ENCODE measurements at places on chromosomes 11 and 22.

DNA sequence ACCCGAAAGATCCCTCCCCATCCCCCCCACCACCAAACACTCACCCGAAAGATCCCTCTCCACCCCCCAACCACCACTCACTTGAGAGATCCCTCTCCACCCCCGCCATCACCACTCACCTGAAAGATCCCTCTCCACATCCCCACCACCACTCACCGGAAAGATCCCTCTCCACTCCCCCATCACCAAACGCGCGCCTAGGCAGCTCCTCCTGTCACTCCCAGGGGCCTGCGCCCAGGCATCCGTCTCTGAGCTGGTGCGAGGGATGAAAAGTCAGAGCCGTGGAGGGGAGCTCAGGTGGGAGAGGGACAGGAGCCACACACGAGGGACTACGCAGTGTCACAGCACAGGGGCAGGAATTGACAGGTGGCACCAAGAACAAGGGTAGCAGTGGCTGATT lies 11.5 kb downstream of the KIAA0930 start:
- DNase-seq = no peak

- DNase-seq = no peak
Observed at GRCh38 chr11:118112711-118113430, 26.1 kb upstream of the SMIM35 start.

GRCh38 chr11:111018566-111018965 lies 227.0 kb upstream of the POU2AF2 start:
- no peak for DNase-seq

DNA sequence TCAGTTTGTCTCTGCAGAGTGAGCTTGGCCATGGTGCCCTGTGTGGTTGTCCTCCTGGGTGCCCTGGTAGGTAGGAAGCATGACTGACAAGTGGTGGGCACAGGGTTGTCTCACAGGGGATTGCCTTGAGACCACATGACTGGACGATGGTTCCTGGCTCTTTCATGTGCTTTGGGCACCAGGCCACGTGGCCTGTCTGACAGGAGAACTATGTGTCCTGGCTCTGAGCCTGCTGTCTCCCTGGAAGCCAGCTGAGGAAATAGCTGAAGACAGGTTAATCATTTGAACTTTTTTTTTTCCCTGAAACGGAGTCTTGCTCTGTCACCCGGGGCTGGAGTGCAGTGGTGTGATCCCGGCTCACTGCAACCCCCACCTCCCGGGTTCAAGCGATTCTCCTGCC lies 93.2 kb downstream of the LDLRAD3 start:
- DNase-seq = no peak

DNA sequence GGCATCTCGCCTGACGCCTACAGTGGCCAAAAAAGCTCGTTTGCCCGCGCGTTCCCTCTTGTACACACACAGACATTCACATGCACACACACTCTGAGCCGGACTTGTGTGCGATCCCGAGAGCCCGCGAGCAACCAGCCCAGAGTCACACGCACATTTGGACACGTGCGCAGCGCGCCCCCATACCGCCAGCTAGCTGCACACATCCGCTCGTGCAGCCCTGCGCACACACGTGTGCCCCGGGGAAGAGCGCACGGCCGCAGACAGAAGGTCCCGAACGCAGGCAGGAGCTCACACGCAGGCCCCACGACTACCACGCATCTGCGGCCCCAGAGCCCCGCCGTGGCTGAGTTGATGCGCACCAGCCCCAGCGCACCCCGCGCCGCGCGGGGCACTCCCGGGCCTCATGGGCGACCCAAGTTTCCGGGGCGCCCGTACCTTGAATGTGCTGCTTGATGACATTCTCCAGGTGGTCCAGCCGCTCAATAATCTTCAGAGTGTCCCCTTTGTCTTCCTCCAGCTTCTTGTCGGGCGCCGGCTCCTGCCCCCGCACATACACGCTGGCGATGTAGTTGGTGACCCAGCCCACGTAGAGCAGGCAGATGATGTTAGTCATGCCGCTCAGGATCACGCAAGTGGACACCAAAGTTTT lies 758 bp downstream of the GALNT18 start:
- no peak for DNase-seq

GRCh38 chr11:120932305-120932915 lies 91.5 kb upstream of the TBCEL start:
- DNase-seq = no peak

GRCh38 chr22:47417699-47418098 lies 655.2 kb downstream of the TBC1D22A start:
- DNase-seq = no peak

GRCh38 chr11:42025121-42025803 lies 565.8 kb upstream of the LRRC4C start:
- no peak for DNase-seq

DNA sequence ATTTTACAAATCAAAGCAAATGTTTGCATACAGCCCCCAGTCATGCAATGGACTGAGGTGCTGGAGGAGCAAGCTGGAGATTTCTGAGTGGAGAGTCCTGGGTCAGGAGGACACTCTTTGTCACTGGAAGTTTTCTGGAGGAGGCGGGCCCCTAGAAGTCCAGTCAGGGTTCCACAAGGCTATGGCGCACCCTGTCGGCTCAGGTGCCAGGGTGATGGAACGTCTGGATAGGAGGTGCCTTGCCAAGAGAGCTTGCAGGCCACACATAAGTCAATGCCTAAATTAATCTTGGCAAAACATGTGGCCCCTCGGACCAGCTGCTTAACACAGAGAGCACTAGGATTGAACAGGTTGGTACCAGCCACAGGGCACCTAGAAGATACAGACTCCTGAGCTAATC lies 174.7 kb upstream of the CADM1 start:
- no peak for DNase-seq

DNA sequence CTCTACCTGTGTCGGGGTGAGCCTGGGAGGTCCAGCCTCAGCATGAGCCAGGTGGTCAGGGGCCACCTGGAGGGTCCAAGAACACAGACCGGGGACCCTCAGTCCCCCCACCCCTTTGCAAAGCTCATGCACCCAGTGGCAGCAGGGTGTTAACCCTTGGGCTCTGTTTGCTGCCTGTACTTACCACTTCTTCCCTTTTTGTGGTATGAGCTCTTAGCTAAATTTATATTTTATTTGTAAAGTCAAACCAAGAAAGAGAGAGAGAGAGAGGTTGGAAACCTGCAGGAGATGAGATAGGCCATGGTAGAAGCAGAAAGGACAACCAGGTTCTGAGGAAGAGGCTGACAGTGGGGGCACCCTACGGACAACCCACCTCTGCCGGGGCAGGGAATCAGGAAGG lies 29.9 kb downstream of the IL10RA start:
- no peak for DNase-seq

DNA sequence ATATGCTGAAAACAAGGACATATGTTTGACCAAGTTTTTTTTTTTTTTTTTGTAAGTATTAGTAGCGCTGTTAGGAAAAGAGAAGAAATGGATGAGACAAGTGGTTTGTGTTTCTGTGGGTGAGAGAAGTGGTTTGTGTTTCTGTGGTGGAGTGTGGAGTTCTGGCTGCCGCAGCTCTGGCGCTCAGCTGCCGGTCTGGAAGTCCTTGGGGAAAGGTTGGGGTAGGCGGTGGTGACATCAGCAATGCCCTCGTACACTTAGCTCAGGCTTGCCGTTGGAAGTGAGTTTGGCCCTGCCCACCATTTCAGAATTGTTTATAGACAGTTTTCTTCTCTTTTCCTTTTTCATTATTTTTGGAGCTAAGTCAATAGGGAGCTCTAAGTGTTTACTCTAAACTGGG lies 116.6 kb downstream of the TBC1D22A start:
- no peak for DNase-seq

- no peak for DNase-seq
Observed at GRCh38 chr11:75154646-75155569, 4.0 kb downstream of the SLCO2B1 start.

DNA sequence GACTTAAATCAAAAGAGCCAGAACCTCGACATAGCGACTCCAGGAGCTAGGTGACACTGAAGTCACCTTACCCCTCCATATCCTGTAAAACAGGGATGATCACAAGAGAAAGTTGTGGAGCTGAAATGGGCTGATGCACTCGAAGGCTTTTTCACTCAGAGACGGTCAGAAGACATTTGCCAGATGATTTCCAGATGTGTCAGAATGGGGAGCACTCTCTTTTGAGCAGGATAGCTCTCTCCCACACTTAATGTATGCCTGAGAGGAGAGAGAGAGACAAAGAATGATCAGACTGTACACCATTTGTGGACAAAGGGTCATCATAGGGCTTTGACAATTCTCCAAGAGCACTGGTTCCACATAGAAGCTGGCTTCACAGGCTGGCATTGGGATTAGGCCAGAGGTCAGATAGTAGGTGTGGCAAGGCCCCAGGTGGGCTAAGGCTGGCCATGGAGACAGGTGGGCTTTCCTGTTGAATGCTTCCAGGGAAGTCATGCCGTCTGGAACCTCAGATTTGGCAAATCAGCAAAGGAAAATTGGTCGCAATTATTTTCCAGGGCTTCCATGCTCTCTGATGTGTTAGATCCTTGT lies 42.3 kb upstream of the ETS1 start:
- DNase-seq = no peak

- no peak for DNase-seq
Observed at GRCh38 chr11:129260750-129261149, 68.6 kb upstream of the ARHGAP32 start.

DNA sequence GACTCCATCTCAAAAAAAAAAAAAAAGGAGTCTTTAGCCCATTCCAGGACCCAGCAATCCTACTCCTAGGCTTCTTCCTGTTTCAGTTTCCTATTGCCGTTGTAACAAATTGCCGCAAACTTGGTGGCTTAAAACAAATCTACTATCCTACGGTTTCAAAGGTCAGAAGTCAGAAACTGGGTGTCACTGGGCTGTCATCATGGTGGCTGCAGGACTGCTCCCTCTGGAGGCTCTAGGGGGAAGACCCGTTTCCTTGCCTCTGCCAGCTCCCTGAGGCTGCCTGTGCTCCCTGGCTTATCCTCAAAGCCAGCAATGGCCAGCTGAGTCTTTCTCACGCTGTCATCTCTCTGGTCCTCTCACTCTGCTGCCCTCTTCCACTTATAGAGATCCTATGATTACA lies 8.7 kb upstream of the DAGLA start:
- DNase-seq = no peak

GRCh38 chr11:82004537-82005213 lies 729.0 kb downstream of the FAM181B start:
- no peak for DNase-seq

- DNase-seq = no peak
Observed at GRCh38 chr11:112172362-112172994, 2.8 kb upstream of the BCO2 start.

GRCh38 chr11:19698493-19699292 lies 13.9 kb upstream of the NAV2 start:
- no peak for DNase-seq

DNA sequence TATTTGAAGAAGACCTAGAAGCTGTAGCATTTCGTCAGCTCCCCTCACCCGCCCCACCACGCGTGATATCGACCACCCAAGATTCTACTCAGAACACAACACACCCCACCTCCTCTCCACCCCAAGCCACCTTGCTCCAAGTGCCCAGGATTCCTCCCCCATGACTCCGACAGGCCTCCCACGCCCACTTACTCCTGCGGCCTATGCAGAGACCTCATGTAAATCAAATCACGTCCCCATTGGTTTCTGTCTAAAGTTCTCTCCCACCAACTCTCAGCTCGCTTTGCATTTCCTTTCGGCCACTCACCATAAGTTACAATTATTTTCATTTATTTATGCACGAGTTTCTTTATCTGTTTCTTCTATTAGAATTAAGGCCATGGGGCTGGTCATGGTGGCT lies 11.0 kb downstream of the TMEM151A start:
- DNase-seq = no peak

- no peak for DNase-seq
Observed at GRCh38 chr11:111413849-111414248, 34.8 kb upstream of the POU2AF1 start.

DNA sequence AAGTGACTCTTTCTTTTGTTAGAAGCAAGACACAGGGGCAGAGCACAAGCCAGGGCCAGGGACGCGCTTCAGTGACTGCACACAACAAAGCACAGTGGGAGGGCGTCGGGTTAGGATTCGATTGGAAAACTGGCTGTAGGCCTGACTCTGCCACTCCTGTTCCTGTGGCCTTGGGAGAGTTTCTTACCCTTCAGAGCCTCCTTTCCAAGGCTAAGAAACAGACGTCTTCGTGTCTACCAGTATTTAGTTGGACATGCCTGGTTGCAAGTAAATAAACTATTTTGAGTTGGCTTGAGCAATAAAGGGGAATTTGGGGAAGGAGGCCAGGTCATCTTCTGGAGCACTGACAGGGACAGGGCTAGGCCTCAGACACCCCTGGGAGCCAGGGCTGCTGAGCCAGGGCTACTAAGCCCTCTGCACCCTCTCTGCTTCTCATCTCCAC lies 549.1 kb downstream of the INSC start:
- DNase-seq = no peak

- no peak for DNase-seq
Observed at GRCh38 chr11:28400331-28401100, 292.3 kb downstream of the METTL15 start.

DNA sequence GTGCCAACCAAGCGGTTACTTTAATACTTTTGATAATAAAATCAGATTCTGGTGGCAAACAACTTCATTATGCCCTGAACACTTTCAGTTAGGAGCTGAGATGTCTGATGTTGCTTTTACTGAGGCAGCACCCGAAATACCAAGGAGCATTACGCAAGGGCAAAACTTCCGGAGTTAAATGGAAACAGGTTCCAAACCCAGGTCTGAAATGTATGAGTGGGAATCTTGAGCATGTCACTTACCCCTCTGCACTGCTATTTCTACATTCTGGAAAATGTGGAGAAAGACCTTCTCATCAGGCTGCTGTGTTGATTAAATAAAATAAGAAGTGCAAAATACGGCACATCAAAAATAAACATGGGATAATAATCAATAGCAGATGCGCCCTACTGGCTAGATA lies 315.1 kb downstream of the LARGE1 start:
- DNase-seq = no peak

- DNase-seq = no peak
Observed at GRCh38 chr11:87128372-87128771, 90.6 kb downstream of the TMEM135 start.
